Fibroblast of the conjunctiva (primary cell): ENCODE measurements at places on chromosomes 7 and 10.

DNA sequence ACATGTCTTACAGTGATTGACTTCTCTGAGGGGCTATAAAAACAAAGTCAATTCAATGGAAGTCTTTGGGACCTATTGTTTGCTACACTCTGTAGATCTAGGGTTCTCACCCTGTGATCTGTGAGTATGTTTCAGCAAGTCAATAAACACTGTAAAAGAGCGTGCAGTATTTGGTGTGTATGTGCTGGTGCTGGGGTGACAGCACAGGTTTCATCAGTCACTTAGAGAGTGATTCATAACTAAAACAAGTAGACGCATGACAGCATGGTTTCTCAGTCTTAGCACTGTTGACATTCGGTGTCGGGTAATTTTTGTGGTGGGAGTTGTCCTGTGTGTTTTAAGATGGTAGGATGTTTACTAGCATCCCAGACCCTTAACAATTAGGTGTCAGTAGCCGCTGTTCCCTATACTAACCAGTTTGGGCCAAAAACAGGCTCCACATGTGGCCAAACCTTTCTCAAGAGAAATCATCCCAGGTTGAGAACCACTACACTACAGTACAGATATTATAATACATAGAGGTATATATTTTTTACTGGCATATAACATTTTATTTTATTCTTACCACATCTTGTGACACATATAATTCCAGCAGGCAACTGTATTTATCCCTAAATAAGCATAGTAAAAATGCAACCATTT, 411.8 kb downstream of the ARL4A start:
- DNase-seq = no peak

DNA sequence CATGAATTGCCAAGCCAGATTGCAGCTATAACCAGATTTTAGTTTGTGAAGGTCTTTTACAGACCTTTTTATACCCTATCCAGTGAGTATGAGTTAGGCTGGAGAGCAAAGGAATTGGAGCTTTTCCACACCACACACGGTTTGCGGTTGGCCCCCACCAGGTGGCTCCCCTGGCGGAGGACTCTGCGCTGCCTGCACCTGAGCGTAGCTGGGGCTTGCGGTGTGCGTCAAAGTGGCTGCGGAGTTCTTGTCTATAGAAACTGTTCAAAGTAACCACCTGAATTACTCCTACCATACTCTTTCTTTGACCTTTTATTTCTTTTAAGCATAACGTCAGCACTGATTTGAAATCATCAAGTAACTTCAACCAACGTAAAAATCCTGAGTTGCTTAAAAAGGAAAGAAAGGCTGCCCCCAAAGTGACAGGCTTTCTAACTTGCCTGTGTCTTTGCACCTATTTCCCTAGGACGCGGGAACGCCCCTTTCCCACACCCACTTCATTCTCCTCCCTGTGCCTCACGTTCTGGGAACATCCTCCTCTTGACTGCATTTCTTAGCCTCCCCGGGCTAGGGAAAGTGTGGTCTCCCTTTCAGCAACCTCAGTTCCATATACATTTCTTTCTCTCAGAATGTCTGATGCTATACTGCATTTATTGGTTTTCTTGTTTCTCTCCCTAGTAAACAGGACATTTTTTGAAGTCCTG, 47.6 kb upstream of the TMEM72 start:
- no peak for DNase-seq

DNA sequence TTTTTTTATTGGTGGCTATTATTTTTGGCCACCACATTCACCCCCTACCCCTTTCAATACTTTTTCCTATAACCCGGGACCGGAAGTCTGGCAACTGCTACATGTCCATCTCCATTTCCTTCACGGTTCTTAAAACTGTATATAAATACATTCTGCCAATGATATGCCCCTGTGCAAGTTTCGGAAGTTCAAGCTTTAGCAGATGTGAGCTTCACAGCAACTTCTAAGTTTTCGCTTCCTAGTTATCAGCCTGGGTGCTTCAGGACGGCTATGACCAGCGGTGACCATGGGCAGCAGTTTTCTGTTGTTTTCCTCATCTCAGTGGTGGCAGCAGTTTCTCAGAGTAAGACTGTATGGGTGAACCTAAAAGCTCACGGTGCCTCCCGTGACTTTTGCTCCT, 153.5 kb upstream of the NFE2L3 start:
- no peak for DNase-seq

DNA sequence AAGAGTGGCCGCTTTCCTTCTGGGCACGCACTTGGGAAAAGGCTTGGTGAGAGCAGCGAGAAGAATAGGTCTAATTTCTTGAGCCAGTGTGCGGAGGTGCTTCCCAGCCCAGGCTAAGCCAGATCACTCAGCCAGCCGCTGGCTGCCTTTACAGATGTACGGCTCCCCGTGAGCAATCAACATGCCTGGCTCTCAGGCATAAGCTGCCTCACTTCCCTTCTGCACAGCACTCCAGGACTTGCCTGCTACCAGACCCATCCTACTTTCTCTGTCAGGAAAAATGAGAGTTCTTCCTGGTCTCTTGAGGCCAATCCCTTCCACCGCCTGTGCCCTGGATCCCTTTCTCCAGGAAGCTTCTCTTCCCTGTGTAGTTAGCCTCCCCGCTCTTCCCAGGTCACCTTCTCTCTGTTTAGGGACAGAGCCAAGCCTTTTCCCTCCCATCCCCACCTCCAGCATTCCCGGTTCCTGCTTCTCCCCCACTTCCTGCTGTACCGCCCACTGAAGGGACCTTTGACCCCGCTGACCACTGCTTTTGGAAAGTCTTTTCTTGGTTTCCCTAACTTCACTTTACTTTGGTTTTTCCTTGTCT, 1.1 kb upstream of the ACTR3C start:
- DNase-seq = no peak

- no peak for DNase-seq
Measured at GRCh38 chr10:18333621-18334020, 193.4 kb downstream of the CACNB2 start.

DNA sequence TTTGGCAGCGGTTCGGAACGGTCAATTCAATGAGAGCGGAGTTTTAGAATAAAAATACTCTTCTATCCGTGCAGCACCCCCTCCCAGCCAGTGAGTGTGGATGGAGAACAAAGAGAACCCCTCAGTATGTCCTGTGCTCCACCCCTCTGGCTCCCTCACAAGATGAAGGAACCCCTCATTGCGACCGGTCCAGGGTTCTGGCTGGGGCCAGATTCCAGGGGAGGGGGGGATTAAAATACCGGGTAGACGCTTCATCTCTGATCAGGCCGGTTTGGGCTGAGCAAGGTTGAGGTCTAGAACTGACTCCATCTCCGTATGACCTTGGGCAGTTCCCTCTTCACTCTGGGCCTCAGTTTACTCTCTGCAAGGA, 5.9 kb downstream of the CYP26C1 start:
- DNase-seq = no peak

- no peak for DNase-seq
Measured at GRCh38 chr10:51766423-51767102, 67.2 kb upstream of the CSTF2T start.

DNA sequence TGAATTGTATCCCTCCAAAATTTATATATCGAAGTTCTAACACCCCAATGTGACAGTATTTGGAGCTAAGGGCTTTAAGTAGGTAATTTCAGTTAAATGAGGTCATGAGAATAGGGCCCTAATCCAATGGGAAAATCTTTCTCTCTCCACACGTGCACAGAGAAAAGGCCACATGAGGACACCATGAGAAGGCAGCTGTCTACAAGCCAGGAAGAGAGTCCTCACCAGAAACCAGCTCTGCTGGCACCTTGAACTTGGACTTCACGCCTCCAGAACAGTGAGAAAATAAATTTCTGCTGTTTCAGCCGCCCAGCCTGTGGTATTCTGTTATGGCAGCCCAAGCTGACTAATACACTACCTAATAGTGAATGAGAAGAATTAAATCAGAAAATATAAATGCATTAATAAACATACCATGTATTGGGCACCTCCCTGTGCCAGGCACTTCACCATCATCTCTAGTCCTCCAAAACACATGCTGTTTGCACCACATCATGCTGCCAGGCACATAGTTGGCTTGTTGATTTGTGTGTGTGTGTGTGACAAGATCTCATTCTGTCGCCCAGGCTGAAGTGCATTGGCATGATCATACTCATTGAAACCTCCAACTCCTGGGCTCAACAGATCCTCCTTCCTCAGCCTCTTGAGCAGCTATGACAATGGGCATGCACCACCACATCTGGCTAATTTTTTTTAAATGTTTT, 9.1 kb upstream of the TOMM7 start:
- no peak for DNase-seq

- no peak for DNase-seq
Measured at GRCh38 chr7:152887778-152888177, 128.2 kb downstream of the ACTR3B start.

GRCh38 chr7:43954524-43955228, 28.4 kb downstream of the UBE2D4 start:
- peak; percentile 32 for DNase-seq

GRCh38 chr7:74253835-74254128, 417 bp downstream of the RFC2 start:
- no peak for DNase-seq

DNA sequence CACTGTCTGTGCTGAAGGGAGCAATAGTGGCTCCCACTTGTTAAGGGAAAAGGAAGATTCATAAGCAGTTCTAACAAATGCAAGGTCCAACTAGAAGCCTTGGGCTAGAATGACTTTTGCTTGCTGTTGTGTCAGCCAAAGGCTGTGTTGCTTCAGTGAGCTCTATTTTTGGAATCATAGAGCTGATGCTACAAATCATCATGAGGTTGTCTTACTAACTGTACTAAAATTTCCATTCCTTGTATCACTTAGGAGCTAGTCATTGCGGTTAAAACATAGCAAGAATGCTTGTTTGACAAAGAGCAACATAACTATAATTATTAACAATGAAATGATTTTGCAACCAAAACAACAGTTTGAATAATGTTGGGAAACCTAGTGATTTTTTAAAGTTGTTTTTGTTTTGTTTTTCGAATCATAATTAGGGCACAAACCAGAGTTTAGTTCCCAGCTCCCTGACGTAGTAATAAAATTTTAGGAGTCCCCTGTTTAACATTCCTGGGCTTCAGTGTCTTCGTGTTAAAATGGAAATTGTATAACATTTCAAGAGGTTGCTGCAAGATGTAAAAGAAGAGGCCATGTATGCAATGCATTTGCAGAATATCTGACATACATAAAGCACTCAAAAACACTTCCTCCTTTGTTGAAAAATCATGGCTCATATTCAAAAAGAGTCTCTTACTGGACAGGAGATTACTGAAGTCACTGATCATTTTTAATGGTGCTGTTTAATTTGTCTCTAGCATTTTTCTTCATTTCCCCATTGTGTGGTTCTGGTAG, 183.4 kb downstream of the MACC1 start:
- no peak for DNase-seq

DNA sequence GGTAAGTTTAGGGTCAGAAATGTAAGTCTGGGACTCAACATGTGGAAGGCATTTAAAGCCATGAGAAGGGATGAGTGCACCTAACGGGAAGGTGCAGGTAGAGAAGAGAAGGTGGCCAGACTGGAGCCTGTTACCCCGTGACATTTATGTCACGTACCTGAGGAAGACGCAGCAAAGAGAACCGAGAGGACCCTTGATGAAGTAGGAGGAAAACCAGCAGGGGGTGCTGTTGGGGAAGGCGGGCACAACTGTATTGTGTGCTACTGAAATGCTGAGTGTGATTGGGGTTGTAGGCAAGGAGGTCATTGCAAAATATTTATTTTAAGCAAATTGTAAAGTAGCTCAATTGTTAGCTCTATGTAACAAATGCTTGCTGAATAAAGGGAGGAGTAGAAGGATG, 338.2 kb upstream of the PRKCQ start:
- no peak for DNase-seq

DNA sequence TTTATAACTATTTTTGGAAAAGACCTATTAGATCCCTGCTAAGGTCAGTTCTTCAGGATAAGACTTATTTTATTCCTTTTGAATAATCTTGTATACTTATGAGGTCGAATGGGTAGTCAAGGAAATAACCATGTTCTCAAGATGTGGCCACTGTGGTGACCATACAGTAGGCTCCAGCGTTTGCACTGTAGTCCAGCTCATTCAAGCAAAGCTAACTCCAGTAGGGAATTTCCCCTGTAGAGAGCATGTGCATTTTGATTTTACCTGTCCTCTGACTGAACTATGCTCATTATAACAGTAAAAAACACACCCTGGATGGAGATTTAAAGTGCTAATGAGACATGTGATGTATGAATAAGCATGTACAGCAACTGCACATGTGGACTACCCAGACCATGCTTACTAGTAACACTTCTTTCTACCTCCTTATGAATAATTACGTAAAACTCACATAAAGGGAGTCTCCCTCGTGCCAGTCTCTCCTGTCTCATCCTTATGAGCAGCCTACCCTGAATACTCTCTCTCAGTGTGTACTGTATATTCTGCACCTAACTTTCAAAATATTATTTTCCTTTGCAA, 32.4 kb upstream of the SEMA3E start:
- DNase-seq = no peak

DNA sequence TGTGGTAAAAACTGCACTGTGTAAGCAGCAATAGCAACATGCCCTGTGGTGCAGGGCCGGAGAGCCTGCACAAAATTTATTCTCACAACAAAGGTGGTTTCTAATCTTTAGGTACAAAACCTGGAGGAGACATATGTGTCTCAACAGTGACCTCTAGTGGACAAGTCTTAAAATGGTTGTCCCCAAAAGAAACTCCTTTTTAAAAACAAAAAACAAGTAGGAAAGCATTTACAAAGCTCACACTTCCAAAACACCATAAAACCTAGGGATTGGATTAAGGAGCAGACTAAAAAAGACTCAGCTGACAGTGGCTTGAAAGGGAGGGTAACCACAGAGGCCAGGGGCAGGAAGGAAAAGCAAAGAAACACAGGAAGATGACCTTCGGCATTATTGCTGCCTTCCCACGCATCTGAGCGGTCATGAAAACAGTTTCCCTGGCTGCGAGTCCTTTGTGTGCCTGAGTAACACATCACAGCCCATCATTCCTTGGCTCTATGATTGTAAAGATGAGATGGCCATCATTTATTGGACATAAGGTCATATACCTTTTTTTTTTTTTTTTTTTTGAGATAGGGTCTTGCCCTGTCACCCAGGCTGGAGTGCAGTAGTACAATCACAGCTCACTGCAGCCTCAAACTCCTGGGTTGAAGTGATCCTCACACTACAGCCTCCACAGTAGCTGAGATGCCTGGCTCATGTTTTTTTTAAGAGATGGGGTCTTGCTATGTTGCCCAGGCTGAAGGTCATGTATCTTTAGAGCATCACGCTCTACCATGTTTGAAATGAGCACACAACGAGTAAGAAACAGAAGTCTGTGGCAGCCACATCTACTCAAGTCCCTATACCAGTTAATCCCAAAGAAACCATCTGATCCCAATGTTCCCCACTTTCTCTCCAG, 39.5 kb downstream of the RSU1 start:
- peak; percentile 45 for DNase-seq

GRCh38 chr10:91198781-91199180, 21.7 kb upstream of the PCGF5 start:
- peak; percentile 90 for DNase-seq

GRCh38 chr7:135238112-135238744, 4.6 kb downstream of the STRA8 start:
- DNase-seq = no peak
